ENCODE measurements at places on chromosomes 2 and 18. TPM values are rescaled to one million over a fixed set of nuclear protein-coding genes. Genes with fewer than 3 reads are reported as not detected.
A peak's percentile ranks its signal among the peaks of the same experiment; 100 is the strongest.

Gene NEU2
- total RNA-seq = not detected

Gene STON1
- 12.1 TPM for total RNA-seq

Gene SMCHD1
- total RNA-seq = 64.6 TPM

DNA sequence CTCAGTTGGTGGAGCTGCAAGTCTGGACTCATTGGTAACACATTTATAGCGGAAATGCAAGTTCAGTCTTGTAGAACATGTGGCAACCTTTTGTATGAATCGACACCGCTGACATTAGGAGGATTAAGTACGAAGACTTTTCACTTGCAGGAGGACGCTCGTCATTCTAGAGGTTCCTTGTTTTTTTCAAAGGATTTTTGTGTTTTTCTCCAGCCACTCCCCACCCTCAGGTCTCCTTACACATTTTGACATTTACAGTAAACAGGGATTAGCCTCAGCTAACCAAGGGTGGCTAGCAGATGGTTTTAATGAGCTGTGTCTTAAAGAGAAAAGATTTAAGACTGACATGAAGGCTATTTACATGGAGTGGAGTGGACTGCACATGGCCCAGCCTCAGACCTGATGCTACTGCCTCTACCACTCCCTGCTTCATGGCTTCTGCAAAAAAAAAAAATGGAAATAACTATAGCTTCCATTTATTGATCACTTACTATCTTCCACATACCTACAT lies 173.8 kb downstream of the TRIB2 start:
- H3K4me3 ChIP-seq = no peak overlapping the region
- DNase-seq = no peak

GRCh38 chr2:96533292-96534073 lies 3.1 kb upstream of the ARID5A start:
- H3K4me1 ChIP-seq = no peaks in the 10 kb centered on the region
- H3K27ac ChIP-seq = no peak overlapping the region
- peaks cover 15% of the 10 kb centered on the region for H3K27me3 ChIP-seq
- H3K4me3 ChIP-seq = no peak overlapping the region
- DNase-seq = peak; percentile 54
- no peaks in the 10 kb centered on the region for H3K36me3 ChIP-seq

GRCh38 chr2:105610576-105611332 lies 134.0 kb upstream of the NCK2 start:
- H3K36me3 ChIP-seq = no peaks in the 10 kb centered on the region
- H3K27me3 ChIP-seq = no peaks in the 10 kb centered on the region
- no peak overlapping the region for H3K4me3 ChIP-seq
- DNase-seq = no peak

- no peaks in the 10 kb centered on the region for H3K36me3 ChIP-seq
- H3K27me3 ChIP-seq = no peaks in the 10 kb centered on the region
- no peak overlapping the region for H3K27ac ChIP-seq
- no peak for DNase-seq
- no peak overlapping the region for H3K4me3 ChIP-seq
Measured at GRCh38 chr2:129673847-129674711, 305.4 kb upstream of the RAB6C start.
